ENCODE measurements at places on chromosomes 11 and 22.

DNA sequence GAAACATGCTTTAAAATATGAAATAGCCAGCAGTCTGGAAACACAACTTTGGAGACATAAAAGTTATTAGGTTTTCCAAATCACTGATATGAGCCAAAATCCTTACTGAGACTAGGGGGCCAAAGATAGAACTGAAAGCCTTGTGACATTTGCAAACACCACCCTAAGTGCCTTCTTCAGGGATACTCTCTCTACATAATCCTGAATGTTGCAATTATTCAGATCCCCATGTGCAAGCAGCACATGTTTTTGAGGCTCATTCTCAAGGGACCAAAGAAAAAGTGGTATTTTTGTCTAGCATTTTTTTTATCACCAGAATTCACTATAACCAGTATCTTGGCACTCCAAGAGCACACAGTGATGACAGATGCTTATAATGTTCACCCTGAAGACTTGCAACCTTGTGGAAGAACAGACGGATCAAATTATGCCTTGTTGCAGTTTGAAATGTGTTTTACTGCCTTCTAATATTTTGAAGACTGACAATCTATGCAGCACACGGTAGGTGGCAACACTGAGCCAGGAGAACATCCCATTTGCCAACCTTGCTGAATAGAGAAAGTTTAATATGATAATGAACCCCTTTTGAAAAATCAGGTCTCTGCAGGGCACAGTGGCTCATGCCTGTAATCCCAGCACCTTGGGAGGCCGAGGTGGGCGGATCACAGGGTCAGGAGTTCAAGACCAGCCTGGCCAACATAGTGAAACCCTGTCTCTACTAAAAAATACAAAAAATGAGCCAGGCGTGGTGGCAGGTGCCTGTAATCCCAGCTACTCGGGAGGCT, 78.5 kb downstream of the PLEKHA7 start:
- no peak for DNase-seq

- no peak for DNase-seq
These were observed 30.4 kb upstream of the RASL10A start for GRCh38 chr22:29345932-29346331.

GRCh38 chr11:46381819-46382645, 563 bp downstream of the MDK start:
- DNase-seq, result no peak

- DNase-seq, result peak; percentile 64
These were observed at the start of gene VWCE for GRCh38 chr11:61294717-61295595. VWCE (minus strand) TSS chr11:61295316; CDS start chr11:61295037, 279 bp downstream.

DNA sequence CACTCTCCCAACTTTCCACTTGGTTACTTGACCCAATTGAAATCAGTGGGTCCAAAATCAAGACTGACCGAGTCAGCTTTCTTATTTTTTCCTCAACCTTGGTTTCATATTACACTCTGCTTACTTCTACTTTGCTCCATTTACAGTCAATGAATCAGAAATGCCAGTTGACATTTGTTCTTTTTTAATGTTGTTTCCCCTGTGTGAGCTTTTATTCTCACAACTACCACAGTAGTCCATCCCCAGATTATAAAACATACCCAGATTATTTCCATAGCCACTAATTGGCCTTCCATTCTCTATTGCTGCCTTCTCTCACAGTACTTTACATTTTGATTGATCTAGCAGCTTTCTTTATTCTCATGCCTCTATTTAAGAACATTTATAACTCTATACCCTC, 50.0 kb downstream of the DNAJC24 start:
- DNase-seq, result no peak

- peak; percentile 55 for DNase-seq
These were observed 34.1 kb downstream of the MB start for GRCh38 chr22:35582861-35583670.

- DNase-seq, result no peak
These were observed 136.8 kb downstream of the KIF18A start for GRCh38 chr11:27971171-27971570.

GRCh38 chr11:43542750-43543712, 137.5 kb upstream of the HSD17B12 start:
- DNase-seq, result no peak

DNA sequence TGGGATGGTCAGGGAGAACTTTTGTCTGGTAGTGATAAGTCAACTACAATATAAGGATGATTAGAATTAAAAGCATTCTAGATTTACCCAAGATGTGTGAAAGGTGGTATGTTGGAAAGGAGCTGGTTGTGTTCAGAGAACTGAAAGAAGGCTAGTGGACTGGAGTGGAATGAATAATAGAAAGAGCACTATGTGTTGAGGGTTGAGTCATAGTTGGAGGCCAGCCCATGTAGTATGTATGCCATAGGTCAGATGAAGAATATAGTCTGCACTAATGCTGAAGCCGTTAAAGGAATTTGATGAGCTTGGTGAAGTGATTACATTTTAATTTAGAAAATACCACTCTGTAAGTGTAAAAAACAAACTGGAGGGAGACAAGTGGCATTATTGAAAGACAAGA, 514.1 kb downstream of the CNTN5 start:
- DNase-seq, result no peak

DNA sequence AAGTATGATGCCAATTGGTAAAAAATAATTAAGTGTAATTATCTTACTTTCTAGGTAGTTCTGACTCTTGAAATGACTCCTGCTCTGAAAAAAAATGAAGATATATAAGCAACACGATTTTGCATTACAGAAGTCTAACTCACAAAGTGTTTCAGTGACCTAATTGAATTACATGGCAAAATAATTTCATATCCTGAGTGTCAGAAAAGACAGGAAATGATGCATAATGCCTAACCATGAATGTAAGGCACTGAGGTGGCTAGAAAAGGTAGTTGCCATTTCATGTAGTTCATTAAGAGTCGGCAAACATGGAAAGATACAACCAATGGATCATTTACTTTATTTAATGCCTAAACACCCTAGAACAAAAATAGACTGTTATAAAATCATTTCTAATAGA, 113.5 kb downstream of the GUCY1A2 start:
- DNase-seq, result no peak

DNA sequence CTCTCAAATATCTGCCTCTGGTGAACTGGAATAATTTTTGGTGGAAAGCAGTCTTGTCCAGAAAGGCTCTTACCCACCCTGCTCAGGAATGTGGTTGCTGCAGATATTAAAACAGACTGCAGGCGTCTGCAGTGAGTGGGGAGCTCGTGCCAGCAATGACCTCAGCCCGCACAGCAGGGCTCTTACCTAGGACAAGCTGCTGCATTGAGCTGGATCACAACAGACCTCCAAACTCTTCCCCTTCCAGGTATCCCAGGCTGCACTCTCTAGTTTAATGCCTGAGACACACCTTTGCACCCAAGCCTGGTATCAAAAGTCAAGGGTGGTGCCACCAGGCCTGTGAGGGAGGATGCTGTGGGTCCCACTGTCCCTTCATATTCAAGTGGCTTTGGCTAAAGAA, 69.7 kb upstream of the CDON start:
- no peak for DNase-seq

DNA sequence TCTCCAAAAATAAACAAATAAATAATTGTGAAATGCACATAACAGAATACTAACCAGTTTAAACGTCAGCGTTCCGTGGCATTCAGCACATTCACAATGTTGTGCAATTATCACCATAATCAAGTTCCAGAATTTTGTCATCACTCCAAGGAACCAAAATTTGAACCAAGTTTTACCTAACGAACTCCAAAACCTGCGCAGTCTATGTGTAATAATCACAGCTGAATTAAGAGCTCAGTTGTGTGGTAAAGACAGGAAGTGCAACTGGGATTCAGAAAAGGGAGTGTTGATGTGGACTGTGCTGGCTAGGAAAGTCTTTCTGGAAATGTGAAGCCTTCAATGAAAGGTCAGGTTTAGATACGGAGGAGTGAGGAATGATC, 5.4 kb upstream of the MCAM start:
- DNase-seq, result no peak

DNA sequence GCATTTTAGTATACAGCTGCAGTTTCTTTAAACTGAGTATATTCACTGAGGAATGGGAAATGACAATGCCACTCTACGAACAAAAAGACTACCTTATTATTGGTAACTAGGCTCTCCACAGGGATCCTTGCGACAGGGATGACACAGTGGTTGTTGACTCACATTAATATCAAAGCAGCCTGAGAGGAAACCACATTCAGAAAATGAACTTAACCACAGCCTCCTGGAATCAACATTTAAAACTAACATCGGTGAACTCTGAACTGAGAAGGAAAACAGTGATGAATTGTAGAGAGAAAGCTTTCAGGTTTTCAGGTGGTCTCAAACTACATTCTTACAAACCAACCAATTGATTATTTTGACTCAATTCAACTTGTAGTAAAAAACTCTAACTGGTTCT, 90.3 kb upstream of the MTMR2 start:
- DNase-seq, result no peak

Data from left kidney (tissue), 8 donors.